ENCODE measurements at places on chromosomes 5 and 9.

GRCh38 chr9:75001719-75002421 lies 26.2 kb downstream of the CARNMT1 start:
- DNase-seq, result peak; percentile 92

DNA sequence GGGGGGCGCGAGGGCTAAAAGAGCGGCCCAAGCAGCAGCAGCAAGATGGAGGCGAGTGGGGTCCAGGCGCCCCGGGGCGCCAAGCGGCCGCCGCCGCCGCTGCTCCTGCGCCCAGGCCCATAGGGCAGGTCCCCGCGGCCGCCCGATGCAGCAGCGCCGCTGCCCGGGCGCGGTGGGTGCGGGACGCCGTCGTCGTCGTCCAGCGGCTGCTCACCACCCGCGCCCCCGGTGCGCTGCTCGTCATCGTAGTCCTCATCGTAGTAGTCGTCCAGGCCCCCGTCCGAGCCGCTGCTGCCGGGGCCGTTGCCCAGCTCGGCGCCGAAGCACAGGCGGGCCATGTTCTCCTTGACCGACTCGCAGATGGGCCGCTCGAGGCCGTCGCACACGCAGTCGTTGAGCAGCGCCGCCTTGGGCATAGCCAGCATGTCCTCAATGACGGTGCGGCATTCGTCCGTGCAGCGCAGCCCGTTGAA lies 1.5 kb downstream of the GAS1 start:
- DNase-seq, result no peak

GRCh38 chr9:115057559-115057958 lies 60.4 kb downstream of the TNC start:
- DNase-seq, result no peak

- DNase-seq, result no peak
Measured at GRCh38 chr9:116207371-116208111, 54.0 kb downstream of the PAPPA start.

DNA sequence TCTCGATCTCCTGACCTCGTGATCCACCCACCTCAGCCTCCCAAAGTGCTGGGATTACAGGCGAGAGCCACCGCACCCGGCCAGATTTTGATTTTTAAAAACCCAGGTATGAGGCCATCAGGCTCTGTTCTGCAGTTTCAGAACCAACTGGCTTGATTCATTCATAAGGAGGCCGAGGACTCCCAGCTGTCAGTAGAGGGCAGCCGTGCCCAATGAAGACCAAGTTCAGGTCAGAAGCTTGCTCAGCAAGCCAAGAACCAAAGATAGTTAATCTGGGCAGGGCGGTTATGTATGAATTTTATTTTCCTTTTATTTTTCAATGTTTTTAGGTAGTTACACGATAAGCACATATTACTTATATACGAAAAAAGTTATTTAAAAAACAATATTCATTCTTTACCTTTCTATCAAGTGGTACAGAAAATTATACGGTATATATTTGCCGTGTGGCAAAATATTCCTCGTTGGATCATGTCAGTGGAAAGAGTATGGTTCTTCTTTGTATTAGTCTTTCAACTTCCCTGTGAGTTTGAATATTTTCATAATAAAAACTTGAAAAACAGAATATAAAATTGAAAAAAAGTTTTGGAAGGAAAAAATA lies 18.0 kb downstream of the MGAT1 start:
- peak; percentile 69 for DNase-seq

DNA sequence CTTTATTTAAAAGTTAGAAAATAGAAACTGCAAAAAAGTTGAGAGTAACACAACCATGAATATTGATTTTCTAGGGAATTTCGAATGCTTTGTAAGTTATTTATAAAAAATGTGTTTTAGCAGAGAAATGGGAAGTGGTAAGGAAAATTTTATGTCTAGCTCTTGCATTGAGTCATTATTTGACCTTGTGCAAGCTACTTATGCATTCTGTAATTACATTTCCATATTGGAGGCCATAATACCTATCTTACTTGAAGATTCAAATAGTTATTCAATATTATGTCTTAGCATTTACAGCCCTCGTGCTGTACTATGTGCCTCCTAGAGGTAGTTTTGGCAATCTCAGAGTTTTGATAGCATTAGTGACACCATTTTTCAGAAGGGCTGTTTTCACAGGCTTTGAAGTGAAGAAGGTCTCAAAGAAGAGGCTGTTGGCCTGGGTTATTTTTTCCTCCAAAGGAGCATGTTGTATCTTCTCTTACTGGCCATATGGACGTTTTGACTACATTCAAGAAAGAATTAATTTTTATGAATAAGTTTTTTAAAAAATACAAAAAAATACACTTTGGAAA lies 7.4 kb upstream of the DAP start:
- peak; percentile 75 for DNase-seq

Measured in suppressor macrophage treated with lipopolysaccharide for 1 hour (primary cell).